EH (cell line): ENCODE measurements at places on chromosomes 3 and 15.

- DNase-seq = peak; percentile 74
Measured at GRCh38 chr3:160564949-160565441, 376 bp downstream of the KPNA4 start.

- DNase-seq = no peak
Measured at GRCh38 chr3:66418475-66418931, 82.3 kb downstream of the LRIG1 start.

GRCh38 chr15:43776718-43777266, at the start of gene ELL3:
Gene ELL3 (minus strand): TSS chr15:43776966. CDS start chr15:43776901, 65 bp downstream.
- DNase-seq = peak; percentile 80

DNA sequence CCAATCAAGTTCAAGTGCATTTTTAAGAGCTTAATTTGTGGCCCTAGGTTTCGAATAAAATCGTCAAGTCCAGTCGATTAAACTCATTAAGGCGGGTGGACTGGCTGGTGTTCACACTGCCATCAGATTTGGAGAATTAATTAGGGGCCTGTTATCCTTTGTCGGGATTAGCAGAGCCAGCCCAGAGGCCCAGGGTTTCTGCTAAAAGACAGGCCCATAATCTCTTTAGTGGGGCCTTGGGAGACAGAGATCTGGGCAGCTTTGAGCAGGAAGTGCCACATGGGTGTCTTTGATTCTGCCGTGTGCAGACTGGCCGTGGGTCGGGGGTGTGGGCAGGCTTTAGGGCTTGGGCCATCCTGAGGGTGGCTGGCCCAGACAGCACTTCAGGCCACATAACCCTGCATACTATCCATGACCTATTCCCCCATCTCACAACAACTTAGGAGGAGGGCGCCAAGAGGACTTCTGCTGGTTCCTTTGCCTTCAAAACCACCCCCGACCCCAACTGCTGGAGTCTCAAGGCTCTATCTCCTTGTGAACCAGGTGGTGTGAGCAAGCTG, 94.7 kb downstream of the PLXNA1 start:
- no peak for DNase-seq
